ENCODE measurements at places on chromosomes 5 and 9. TPM values are rescaled to one million over a fixed set of nuclear protein-coding genes. Genes with fewer than 3 reads are reported as not detected.

- DNase-seq = no peak
These were observed 377.0 kb downstream of the TLE1 start for GRCh38 chr9:81312346-81312745.

DNA sequence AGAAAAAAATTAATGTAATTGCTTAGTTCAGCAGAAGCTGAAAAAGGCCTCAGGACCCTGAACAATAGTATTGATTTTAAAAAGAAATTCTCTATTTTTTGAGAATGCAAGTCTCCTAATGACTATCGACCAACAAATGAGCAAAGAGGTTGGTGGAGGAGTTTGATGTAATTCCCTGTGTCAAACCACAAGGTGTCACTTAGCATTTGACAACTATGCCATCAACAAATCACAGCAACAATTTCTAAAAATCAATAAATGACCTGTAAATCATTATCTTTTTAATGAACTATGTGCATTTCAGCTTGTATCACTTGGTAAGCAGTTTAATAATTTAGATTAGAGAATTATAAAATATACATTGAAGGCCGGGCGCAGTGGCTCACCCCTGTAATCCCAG lies 133.7 kb downstream of the PRELID2 start:
- DNase-seq = no peak

DNA sequence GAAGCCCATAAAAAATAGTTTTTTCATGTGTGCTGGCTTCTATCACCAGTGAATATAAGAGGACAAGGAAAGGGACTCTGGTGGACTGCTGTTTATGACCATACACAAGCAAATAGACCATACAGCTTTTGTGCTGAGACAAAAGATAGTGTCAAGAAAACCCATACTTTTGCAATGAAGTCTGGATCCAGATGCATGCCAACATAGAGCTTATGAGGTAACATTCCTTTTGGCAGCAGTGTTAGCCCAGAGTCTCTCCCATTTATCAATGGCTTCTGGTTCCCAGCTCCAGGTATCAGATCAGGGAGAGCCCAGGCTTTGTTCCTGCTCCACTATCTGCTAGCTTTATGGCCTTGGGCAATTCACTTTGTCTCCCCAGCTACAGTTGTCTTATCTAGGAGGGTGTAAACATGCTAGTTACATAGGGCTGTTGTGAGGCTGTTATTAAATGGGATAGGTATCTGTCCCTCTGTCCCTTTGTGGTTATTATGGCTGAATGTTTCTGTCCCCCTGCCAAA lies 55.6 kb downstream of the CCDC192 start:
- no peak for DNase-seq

PCDHB2 gene
- not detected for total RNA-seq

SFXN1 gene
- total RNA-seq = 46.9 TPM
